ENCODE measurements at places on chromosomes 5 and 9.

DNA sequence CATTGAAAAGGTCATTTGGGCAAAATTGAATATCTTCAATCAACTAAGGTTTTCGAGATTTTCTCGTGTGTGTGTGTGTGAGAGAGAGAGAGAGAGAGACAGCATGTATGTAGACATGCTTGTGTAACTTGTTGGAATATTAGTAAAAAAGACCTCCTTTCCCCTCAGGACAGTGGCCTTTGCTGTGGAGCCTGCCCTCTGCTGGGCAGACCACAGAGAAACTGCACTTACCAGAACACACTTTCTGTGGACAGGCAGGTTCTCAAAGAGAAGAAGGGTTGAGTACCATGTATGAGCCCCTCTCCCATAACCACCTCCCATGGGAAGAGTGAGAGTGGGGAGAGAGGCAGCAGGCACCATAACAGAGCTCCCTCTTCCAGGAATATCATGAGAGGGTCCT, 45.6 kb downstream of the CFAP90 start:
- DNase-seq, result peak; percentile 22

DNA sequence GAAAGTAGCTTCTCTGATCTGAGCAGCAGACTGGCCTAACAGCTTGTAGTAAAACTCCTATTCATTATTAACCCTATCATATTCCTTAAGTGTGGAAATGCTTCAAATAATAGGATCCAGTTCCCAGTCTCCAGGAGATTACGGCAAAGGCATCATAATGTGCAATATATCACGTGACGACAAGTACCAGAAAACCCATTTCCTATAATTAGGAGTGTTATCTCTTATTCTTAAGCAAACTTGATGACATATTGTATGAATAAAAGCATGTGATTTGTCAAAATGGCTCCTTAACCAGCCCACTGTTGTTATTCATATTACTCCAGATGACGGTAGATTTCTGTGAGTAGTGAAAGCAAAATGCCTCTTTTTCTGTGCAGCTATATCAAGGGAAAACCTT, 2.9 kb downstream of the SV2C start:
- DNase-seq, result no peak

GRCh38 chr5:163445345-163445744, 8.0 kb downstream of the CCNG1 start:
- no peak for DNase-seq

DNA sequence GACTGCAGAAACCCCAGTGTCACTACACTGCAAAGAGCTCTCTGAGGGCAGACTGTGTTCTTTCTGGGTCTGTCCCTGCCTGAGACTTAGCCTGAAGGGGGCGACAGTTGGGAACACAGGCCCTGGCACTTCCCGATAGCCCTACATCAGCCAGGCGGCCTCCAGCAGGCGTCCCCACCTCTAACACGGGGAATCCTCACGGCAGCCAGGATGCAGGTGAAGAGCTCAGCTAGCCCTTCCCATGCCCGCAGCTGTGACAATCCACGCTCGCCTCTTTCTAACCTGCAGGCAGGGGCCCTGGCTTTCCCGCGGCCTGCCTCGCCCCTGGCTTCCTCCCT, 5.9 kb downstream of the MED22 start:
- no peak for DNase-seq

- peak; percentile 56 for DNase-seq
These were observed 1.9 kb upstream of the FST start for GRCh38 chr5:53478411-53479044.

GRCh38 chr5:134992148-134992547, 24.4 kb downstream of the CATSPER3 start:
- no peak for DNase-seq

Measured in iris pigment epithelial cell (primary cell).